ENCODE measurements at places on chromosomes 3 and 15.

- DNase-seq: no peak
Measured at GRCh38 chr3:42800251-42800650, 4.0 kb downstream of the HIGD1A start.

DNA sequence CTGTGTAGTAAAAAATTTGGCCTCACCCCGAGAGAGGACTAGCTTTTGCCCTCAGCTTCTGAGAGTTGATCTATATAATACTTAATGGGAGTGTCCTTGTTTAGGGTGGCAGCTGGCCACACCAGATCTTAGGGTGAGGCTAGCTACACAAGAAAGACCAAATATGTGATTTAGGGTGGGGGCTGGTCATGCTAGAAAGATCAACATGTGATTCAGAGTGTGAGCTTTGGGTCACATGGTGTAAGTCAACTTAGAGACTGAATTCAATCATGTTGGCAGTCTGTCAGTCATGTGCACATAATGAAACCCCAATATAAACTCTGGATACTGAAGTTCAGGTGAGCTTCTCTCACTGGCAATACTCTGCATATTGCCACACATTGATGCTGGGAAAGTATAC is 120.7 kb upstream of the DAZL start:
- no peak for DNase-seq

DNA sequence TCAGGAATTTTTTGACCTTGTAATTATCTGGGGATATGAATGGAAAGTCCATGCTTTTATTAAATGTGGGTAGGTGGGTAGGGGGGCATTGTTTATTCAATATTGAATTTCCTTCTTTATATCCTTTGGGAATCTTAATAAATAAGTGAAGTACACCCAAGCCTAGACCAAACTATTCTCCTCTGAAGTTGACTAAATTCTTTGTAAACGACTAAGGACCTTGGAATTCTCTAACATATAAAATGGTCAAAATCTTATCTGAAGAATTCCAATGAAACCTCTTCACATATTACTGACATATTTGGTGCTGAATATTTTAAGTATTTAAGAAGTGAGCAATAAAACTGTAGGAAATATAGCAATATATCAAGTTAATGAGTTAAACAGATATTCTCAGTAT is 1432.1 kb upstream of the GBE1 start:
- DNase-seq: no peak

DNA sequence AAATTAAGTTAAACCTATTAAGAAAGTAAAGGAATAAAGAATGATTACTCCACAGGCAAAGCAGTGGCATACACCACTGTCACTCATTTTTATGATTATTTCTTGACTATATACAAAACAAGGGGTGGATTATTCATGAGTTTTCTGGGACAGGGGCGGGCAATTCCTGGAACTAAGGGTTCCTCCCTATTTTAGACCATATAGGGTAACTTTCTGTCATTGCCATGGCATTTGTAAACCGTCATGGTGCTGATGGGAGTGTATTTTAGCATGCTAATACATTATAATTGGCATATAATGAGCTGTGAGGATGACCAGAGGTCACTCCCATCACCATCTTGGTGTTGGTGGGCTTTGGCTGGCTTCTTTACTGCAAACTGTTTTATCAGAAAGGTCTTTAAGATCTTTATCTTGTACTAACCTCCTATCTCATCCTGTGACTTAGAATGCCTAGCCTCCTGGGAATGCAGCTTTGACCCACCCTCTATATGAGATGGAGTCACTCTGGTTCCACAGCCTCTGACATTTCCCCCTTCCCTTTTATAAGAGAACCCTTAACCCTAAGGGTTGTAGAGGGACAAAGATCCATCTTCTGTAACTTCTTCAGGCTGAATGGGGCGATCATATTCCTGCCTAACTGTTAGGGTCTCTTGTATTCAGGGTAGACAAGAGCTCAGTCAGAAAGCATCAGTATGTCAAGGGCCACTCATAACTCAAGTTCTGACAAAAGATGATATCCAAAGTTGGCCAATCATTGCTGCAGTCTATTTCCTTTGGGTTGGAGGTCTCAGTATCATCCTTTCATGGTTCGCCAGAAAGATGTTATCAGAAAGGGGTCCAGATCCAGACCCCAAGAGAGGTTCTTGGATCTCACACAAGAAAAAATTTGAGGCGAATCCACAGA is 79.5 kb upstream of the LIPC start:
- no peak for DNase-seq

DNA sequence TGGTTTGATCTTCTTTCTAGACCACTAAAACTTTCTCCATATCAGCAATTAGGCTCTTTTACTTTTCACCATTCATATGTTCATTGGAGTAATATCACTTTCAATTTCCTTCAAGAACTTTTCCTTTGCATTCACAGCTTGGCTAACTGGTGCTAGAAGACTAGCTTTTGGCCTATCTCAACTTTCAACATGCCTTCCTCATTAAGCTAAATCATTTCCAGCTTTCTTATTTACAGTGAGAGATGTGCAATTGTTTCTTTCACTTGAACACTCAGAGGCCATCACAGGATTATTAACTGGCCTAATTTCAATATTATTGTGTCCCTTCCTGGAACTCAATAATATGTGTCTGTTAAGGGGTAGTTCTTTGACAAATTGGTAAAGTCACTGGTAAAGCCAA is 42.8 kb upstream of the PLOD2 start:
- DNase-seq: no peak

DNA sequence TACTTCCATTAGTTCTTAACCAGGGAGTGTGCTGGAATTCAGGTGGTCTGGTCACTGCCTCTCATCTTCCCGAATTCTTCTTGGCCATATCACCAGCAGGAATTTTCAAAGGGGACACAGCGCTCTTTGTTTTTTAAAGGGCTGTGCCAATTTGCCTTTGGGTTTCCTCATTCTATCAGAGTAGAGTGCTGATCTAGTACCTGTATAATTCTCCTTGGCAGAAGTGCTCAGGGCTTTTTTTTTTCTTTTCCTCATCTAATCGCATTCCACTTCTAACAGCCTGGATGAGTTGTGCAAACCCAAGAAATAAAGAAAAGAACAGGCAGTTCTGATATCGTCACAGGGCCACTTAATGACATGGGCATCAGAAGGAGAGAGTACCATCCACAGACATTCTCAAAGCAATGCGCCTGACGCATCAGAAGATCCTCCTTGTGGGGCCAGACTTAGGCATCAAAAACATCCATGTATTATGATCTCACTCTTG is 121.0 kb downstream of the ASB7 start:
- DNase-seq: no peak

DNA sequence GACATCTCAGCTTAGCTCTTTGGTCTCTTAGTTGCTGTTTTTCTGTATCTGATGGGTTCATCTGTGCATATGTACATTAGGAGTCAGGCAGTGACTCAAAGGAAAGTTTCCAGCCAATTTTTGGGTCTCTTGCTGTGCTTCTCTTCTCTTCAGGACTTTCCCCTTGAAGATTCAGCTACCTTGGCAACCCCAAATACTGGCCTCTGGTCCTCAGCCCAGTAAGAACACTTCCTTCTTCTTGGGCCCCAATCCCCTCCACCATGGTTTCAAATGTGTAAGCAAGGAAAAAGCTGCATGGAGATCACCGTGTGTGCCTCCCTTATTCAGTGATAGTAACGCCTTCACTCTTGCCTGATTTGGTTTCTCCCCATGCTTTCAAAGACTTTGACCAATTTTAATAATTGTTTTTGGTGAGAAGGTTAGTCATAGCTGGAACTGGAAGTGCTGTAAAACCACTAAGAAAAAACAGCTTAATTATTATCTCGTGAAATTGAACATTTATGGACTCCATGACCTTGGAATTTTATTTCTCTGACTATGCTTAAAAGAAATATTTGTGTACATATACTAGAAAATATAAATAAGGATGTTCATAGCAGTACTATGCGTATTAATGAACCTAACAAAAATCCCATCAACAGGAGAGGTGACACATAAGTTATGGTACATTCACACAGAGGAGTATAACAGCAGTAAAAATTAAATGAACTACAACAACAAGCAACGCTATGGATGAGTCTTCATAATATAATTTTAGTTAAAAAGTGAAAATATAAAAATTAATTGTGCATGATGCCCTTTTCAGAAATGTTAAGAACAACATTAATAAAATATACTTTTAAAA is 125.3 kb upstream of the BCL6 start:
- DNase-seq: no peak

GRCh38 chr3:1394188-1394587 is 301.4 kb downstream of the CNTN6 start:
- DNase-seq: no peak

GRCh38 chr3:101846709-101847108 is 2.6 kb upstream of the NFKBIZ start:
- no peak for DNase-seq

DNA sequence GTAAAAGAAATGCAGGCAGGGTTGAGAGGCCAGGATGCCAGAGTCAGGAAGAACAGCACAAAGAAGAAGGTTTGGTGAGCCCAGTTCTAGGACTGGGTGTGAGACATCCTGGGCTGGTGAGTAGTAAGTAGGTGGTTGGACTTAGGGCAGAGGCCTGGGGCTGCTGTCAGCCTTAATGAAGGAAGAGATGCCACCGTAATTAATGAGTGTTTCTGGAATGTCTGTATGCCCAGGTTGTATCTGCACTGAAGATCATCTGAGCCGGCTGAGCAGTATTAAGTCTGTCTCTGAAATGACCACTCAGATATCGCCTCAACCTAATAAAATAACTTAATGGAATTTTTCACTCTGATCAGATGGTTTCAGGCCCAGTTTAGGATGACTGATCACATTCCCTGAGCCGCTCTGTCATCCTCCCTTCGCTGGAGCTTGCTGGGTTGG is 532.9 kb upstream of the IL12A start:
- no peak for DNase-seq

DNA sequence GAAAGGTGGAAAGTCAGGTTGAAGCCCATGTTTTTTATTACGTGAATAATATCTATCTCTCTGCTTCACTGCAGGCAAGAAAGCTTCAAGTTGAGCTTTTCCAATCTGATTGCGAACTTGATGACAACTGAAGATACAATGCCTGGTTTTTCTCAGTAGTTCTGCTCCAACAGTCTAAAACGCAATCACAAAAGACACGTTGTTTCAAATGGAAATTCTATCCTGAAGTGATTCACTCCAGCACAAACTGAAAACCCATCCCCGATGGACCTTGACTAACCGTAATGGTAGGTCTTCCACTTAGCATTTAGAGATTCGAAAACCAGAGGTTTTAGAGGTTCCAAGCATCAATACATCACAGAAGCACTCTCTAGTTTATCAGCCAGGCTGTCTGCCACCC is 10.6 kb downstream of the B4GALT4 start:
- DNase-seq: no peak

DNA sequence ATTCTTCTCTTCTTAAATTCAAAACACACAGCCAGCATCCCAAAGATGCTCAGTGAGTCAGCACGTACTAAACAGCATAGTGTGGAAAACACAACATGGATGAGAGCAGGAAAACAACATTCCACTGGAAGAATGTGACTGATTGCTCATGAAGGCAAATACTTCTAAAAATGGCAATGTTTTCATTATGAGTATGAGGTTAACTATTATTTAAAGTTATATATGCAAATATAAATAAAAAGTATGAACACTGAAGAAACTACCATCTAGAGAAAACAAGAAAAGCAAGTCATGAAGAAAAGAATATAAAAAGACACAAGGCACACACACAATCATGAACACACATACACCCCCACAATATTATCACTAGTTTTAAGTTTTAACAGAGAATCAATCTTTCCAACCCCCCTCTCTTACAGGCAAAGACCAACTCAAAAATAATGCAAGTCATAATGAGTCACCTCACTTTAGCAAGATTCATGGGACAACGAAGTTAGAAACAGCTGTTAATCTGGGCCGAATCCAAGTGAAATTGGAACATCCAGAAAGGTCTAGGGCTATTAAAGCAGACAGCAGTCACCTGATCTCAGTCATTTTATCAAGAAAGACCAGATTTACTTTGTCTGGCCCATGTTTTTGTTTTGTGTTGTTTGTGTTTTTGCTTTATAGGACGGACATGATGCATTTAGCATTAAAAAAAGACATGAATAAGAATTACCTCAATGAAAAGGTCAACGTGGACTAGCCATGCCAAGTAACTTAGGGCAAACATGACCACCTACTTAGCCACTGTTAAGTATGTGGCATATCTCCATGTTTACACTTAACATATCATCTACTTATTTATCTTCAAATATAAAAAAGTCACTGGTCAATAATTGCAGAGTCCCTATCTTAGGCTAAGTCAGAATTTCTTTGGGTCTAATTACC is 18.1 kb downstream of the GBE1 start:
- DNase-seq: no peak

- no peak for DNase-seq
Measured at GRCh38 chr3:138717348-138717747, 108.8 kb downstream of the FAIM start.

GRCh38 chr15:78775472-78775871 is 35.8 kb downstream of the ADAMTS7 start:
- no peak for DNase-seq

GRCh38 chr3:151216641-151217607 is 13.9 kb upstream of the GPR171 start:
- DNase-seq: no peak

DNA sequence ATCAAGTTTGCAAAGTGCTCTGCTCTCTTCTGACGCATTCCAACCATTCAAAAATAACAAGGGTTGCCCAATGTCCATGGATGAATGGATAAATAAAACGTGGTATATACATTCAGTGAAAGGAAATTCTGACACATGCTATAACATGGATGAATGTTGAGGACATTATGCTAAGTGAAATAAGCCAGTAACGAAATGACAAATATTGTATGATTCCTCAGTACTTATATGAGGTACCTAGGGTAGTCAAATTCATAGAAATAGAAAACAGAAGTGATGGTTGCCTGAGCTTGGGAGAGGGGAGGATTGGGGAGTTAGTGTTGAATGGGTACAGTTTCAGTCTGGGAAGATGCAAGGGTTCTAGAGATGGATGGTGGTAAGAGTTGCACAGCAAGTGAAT is 33.9 kb downstream of the SH3BP5 start:
- DNase-seq: no peak

DNA sequence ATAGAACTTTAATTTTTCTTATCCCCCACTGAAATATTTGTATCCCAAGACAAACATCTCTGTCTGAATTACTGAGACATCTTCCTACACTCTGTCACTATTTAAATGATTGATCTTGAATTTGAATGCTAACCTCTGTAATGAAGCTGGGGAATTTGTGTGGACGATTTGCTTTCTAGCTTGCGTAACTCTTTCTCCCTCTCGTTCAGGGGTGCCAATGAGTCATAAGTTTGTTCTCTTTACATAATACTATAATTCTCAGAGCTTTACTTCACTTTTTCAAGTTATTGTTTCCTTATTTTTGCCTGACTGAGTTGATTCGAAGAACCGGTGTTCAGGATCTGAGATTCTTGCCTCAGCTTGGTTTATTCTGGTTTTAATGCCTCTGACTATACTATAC is 783.3 kb upstream of the CADM2 start:
- no peak for DNase-seq

DNA sequence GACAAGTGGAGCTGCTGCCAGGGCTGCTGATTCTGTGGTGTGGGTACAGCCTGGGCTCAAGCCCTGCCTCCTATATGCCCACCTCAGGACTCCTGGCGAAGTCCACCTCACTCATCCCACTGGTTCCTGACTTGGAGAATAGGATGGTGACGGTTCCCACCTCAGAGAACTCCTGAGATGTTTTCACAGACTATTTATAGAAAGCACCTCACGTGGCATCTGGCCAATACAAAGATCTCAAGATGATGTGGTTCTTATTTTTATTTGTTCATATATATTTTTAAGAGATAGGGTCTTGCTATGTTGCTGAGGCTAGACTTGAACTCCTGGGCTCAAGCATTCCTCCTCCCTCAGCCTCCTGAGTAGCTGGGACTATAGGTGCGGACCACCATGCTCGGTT is 236.9 kb upstream of the BHLHE40 start:
- no peak for DNase-seq
